ENCODE measurements at places on chromosomes 4 and X.

DNA sequence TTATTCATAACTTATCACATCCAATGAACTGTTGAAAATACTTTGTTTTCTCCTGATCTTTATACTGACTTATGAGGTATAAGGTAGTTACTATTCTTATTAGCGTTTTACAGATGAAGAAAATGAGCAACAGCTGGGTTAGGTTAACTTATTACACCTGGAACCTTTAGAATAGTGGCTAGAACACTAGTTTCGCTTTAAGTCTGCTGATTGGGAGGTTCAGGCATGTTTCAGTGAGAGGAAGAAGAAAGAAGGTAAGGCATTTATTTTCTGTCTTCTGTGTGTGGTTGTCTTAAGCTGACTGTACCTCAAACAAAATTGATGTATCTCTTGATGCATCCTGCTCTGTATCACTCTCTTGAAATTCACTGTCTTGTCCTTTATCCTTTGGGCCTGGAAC lies 302.5 kb downstream of the GRID2 start:
- no peak for DNase-seq

DNA sequence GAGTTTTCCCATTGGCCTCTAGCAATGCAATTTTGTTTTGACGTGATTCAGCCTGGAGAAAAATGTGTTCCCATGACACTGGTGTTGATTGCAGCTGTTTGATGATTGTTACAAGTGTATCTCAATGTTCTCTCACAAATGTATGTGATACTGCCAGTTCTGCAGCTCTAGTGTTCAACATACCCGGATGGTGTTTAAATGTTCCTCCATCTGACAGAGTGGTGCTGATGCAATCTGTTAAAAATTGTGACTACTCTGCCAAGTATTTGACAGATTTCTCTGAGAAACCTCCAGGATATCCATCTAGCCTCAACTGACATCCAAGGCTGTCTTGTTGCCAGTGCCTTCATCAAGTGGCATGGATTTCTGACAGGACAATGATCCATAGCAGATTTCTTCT lies 657.2 kb upstream of the DIAPH2 start:
- no peak for DNase-seq

GRCh38 chr4:168656055-168656660 lies 159.3 kb downstream of the PALLD start:
- no peak for DNase-seq

GRCh38 chr4:137905930-137906329 lies 336.2 kb downstream of the SLC7A11 start:
- DNase-seq: no peak

- DNase-seq: no peak
Observed at GRCh38 chrX:143781103-143781502, 60.6 kb upstream of the SPANXN2 start.

DNA sequence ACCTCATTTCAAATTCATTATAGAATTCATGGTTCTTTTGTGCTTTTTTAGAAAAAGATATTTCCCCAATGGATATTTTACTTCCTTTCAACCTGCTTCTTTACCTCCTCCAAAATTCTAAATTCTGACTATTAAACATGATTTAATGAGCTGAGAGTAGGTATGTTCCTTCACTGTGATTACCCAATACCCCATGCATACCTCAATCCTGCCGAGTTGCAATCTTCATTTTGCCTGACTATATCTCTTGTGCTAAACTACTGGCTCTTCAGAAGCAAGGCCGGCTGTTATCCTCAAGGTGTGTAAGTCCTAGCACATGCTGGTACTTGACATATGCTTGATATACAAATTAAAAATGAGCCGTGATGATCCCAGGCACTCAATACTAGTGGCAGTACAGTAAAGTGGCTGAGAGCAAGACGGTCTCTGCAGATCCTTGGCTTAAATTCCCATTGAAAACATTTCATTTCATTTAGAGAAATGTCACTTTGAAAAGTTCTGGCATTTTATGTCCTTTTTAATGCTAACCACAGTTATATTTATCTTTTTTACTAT lies 320.4 kb downstream of the KCNIP4 start:
- no peak for DNase-seq

DNA sequence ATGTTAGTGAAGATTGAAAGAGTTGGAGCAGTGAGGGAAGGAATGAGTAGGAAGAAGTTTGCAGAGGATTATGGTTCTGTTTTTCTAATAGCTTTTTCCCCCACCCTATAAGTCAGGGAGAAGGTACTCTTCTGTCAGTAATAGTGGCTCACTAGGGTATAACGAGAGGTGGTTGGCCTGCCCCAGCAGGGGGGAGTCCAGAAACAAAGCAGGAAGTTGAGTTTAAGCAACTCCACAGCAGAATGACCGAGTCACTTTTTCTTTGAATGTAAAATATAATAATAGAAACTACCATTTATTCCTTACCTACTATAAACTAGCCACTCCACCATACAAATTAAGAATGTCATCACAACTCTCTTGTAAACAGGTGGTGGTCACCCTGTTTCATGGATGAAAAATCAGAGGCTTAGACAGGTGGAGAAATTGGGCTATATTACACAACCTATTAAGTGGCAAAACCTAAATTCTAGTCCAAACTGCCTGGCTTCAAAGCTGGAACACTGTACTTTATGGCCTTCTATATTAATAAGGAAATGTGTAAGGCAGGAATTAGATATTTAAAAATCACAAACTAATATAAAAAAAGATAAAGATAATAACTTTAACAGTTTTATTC lies 21.9 kb downstream of the AP1AR start:
- peak; percentile 61 for DNase-seq

DNA sequence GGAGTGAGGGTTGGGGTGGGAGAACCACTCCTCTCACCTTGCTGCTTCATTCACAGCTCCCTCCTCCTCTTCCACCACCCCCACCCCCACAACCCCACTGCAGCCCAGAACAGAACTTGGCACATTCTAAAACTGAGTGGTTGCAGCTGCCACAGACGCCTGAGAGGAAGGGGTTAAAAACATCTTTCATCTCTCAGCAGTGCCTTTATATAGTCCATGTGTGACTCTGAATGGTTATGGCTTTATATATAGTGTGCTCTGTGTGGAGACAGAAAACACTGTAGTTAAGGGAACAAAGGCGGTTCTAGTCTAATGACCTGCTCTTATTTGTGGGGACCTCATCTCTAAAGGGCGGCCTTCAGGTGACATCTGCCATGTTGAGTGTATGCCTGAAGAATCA lies 144.8 kb downstream of the BCOR start:
- no peak for DNase-seq

GRCh38 chr4:43411226-43411625 lies 518.7 kb downstream of the GRXCR1 start:
- no peak for DNase-seq

GRCh38 chr4:175330236-175330635 lies 412.1 kb downstream of the ADAM29 start:
- DNase-seq: no peak

DNA sequence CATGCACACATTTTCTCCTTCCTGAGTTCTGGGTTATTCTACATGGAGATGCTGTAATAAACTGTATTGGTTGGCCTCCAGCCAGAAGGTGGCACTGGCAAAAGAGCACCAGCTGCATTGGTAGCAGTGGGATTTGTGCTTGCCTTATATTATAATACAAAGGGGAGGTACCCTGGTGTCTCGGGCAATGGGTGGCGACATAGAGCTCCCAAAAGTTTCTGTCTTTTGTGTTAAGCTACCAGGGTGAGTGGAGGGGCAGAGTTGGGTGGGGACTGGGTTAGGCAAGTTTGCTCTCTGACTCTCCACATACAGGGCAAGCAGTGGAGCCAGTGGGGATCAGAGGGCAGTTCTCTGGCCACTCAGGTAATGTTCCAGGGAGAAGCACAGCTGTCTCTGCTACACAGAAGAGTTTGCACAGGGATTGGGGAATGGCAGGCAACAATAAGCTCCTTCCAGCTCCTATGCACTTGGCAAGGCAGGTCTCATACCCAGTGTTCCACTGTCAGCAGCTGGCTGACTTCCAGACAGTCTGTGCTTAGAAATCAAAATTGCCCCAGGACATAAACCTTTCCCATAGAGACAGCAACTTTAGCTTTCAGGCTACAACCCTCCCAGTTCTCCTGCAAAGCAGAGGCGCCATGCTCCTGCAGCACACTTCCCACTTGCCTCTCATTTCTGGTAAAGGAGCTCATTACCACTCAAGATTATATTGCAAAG lies 463.9 kb upstream of the PCDH7 start:
- DNase-seq: no peak

Measured in KBM-7 (cell line).